Lower lobe of right lung (tissue), 2 donors: ENCODE measurements at places on chromosomes 3 and 15. TPM values are rescaled to one million over a fixed set of nuclear protein-coding genes. Genes with fewer than 3 reads are reported as not detected.
A peak's percentile ranks its signal among the peaks of the same experiment; 100 is the strongest.

- DNase-seq: peak; percentile 40
- no peaks in the 10 kb centered on the region for H3K4me1 ChIP-seq
Observed at GRCh38 chr15:79017953-79018352, 72.6 kb downstream of the RASGRF1 start.

LYZL4 gene
- not detected for total RNA-seq

DNA sequence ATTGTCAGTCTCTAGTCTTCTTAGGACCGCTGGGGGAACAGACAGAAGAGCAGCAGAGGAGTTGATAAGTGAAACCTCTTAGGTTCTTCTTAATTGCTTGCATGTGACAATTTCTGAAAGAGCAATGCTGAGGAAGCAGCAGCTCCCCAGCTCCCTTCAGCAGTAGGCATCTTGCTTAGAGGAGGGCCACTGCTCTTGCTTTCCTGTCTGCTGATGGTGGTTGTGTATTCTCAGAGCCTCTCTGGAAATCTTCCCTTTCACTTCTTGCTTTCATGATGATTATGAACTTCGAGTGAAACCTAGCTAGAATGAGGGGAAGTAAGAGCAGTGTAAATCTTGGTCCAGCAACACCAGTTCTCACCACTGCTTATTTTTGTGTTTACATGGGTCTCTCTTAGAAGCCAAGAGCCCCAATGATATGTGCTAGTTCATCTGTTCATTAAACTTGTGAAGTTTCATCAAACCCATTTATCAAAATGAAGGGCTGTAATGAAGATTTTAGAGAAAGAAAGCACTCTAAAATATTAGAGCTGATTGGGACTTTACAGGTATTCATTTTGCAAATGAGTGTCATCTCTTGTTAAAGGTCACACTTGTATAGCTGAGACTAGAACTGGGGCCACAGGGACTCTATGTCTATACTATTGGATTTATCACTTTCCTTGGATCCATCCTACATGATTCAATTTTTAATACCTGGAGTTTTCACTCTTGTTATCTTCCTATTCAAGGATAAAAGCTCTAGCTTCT, 246.7 kb downstream of the LPP start:
- DNase-seq: no peak
- H3K36me3 ChIP-seq: no peaks in the 10 kb centered on the region
- peaks cover 40% of the 10 kb centered on the region for H3K4me1 ChIP-seq
- H3K27me3 ChIP-seq: no peaks in the 10 kb centered on the region
- H3K4me3 ChIP-seq: no peak overlapping the region
- H3K27ac ChIP-seq: no peak overlapping the region

GOLGA6L4 gene
- 1.6 TPM for total RNA-seq

DNA sequence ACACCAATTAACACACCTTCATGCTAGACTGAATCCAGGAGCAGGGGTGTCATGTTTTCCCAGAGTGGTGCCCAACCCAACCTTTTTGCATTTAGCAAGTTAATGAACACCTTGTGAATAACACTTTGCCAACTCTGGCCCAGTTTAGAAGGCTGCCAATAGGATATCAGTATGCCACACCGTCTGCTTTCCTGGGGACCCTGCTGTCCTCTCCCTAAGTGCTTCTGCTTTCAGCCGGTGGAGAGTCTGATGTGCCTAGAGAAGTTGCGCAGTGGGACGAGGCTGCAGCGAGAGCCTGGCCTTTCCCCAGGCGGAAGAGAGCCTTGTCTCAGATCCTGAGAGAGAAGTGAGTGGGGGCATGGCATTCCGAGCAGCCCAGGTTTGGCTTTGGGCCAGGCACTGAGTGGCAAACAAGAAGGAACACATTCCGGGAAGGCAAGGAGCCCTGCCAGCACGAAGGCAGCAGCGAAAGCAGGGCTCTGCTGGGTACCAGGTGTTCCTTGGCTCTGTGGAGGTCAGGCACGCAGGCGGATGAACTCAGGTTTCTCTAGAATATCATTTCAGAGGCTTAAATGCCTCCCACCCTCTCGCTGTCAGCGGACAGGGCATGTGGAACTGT, 36.9 kb downstream of the SENP8 start:
- peaks cover 36% of the 10 kb centered on the region for H3K4me1 ChIP-seq
- H3K4me3 ChIP-seq: peak overlapping the region; percentile 63
- DNase-seq: peak; percentile 95

DNA sequence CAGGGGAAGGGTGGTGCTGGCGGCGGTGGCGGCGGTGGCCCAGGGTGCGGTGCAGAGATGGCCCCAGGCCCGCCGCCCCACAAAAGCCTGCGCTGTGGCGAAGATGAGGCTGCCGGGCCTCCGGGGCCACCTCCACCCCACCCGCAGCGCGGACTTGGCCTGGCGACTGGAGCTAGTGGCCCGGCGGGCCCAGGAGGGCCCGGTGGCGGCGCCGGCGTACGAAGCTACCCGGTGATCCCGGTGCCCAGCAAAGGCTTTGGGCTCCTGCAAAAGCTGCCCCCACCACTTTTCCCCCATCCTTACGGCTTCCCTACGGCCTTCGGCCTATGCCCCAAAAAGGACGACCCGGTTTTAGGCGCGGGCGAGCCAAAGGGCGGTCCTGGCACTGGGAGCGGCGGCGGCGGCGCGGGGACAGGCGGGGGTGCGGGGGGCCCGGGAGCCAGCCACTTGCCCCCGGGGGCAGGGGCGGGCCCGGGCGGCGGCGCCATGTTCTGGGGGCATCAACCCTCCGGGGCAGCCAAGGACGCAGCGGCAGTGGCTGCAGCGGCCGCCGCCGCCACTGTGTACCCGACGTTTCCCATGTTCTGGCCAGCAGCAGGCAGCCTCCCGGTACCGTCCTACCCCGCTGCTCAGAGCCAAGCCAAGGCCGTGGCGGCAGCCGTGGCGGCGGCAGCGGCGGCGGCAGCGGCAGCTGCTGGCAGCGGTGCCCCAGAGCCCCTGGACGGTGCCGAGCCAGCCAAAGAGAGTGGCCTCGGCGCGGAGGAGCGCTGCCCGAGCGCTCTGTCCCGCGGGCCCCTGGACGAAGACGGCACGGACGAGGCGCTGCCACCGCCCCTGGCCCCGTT, 1.6 kb downstream of the SKOR1 start:
- no peak overlapping the region for H3K27ac ChIP-seq
- no peak for DNase-seq
- H3K4me3 ChIP-seq: no peak overlapping the region
